ENCODE measurements at places on chromosomes 11 and 22.

GRCh38 chr11:282630-283360, 4.6 kb downstream of the NLRP6 start:
- no peak for DNase-seq

- DNase-seq, result peak; percentile 77
Measured at GRCh38 chr11:128195057-128195751, 392.2 kb downstream of the ETS1 start.

DNA sequence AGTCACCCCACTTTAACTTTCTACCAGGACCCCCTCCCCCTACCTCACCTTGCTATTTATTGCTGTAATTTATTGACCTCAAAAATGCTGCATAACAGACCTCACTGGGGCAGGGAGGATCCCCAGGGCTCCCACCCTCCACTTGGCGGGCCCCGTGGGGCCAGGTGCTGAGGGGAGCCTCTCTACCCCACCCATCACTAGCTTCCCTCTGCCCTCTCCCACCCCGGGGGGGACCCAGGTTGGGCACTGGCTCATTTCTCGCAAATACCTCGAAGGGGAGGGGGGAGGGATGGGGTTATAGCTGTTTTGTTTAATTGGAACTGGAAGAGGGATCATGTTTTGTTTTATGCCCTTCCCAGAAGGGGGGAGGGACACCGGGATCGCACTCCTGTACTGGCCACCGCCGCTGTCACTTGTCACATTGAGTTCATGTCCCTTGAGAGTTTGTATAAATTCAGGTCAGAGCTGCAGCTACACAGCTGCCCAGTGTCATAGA, 16.3 kb upstream of the TMEM191C start:
- no peak for DNase-seq

- no peak for DNase-seq
Measured at GRCh38 chr11:43984519-43985385, 42.3 kb downstream of the C11orf96 start.

DNA sequence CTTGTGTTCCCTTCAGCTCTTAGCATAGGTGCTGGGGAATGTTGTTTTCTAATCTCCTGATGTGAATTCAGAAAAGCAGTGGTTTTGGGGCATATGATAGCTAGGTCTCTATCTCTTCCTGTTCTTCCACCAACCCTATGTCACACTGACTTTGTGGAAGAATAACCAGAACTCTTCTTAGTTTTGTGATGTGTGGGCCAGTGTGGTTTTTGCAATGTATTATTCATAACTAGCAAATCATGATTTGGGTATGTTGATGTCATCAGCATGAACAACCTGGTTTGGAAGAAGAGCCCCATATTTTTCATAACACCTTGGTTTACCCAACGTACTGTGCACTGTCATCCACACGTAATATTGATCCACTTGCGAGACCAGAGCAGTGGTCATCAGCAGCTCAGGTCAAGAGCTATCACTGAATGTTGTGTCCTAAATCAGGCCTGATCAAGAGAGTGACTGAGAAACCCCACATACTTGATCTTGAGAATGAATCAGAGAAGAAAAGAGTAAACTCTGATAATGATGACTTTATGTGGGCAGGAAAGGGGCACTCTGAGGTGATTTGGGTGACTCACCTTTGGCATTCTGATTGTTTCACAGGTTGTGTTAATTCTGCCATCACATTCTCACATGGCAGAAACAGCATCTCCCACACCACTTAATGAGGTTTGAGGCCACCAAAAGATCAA, 19.4 kb upstream of the MS4A6E start:
- no peak for DNase-seq

DNA sequence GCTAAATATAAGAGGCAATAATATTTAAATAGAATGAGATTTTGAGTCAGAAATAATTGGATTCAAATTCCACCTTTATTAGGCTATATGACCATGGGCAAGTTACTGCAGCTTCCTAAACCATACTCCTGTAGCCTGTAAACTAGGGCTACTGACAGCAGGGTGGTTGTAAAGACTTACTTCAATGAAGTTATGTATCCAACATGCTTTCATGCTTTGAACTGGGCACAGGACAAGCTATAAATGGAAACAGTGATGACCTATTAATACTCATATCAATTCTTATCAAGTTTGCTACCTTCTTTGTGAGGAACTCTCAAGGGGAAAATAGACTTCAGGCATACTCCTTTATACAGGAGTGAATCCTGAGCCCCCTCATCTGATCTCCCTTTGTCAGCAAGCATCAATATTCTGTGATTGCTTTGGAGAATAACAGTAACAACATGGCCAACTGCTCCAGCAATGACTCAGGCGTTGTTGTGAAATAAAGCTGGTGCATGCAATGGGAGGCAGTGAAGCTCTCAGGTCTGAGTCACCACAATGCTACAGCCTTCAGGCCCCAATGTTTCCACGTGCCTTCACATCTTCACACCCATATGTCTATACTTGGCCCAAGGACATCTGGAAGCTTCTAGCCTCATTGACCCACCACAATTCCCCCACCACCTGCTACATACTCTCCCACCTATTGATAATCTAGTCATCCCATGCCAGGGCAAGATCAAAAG, 102.5 kb downstream of the KCNA4 start:
- no peak for DNase-seq

DNA sequence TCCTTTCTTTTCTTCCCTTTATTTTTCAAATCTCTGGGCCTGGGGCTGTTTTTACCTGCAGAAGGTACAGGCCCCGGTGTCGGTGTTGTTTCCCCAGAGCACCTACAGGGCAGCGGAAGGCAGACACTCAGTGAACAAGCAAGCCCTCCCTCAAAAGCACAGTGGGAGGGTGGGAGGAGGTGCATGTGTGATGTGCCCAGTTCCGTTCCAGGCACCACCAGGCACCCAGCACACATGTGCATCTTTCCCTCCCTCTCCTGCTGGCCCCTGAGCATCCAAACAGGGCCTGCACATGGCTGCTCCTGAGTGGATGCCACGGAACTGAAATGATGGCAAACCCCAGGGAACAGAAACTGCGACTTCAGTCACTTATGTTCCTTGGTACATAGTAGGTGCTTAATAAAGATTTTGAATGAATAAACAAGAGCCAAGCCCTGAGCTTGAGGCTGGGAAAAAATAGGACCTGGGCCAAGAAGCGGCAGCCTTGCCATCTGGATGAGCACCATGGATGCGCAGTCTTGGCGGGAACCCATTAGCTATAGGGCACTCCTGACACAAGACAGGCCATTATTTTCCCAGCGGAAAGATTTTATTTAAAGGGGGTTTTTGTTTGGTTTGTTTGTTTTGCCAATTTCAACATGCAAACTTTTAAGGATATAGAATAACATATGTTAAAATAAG, 47.8 kb downstream of the ARRB1 start:
- DNase-seq, result no peak

- DNase-seq, result no peak
Measured at GRCh38 chr11:10770626-10771254, 19.7 kb downstream of the CTR9 start.

DNA sequence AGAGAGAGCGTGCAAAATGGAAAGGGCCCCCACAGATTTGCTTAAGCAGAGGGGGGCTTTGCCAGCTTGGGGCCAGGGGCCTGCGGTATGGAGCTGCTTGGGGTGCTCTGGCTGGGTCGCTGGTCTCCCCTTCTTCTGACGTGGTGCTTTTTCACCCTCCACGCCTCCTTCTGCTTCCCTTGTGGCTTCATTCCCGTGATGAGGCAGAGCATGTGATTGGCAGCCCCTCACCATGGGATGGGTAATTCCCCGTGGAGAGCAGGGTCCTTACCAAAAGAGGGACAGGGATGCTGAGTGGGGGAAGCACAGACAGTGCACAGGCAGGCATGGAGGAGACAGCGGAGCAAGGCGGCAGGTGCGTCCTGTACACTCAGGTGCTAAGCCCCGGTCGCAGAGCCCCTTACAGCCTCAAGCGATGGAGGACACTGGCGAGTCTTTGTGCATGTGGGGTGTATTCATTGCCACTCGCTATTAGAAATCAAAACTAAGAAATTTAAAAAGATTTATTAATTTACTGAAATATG, 19.9 kb upstream of the GRAMD4 start:
- no peak for DNase-seq

- DNase-seq, result no peak
Measured at GRCh38 chr11:102573851-102574250, 43.3 kb upstream of the MMP7 start.
